ENCODE measurements at places on chromosomes 7 and 10.
A peak's percentile ranks its signal among the peaks of the same experiment; 100 is the strongest.

DNA sequence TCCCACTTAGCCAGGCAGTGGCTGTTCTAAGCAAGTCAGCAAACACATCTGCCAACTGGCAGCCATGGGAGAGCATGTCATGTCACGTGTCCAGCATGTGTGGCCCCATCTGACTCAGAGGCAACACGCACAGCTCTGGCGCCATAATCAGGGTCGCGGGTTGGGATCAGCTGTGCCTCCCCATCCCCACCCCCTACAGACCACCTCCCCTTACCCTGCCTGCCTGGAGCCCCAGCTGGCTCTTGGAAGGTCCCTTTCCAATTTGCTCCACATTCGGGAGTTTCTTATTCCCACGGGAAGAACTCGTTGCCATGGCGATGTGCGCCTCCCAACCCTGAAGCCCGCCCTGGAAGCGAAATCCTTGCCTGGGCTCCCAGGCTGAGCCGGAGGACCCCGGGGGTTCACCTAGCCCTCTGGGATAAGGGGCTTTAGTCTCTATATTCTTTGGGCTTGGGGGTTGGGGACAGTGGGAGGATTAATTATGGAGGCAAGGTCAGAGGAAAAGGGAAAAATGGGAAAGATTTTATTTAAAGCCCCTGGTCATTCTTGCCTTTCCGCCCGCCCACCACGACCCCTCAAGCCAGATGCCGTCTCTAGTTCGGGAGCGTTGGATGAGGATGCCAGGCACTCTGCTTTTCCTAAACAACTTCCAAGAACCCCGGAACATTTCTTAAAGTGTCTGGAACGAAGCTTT, 283.7 kb downstream of the ZEB1 start:
- DNase-seq = no peak

DNA sequence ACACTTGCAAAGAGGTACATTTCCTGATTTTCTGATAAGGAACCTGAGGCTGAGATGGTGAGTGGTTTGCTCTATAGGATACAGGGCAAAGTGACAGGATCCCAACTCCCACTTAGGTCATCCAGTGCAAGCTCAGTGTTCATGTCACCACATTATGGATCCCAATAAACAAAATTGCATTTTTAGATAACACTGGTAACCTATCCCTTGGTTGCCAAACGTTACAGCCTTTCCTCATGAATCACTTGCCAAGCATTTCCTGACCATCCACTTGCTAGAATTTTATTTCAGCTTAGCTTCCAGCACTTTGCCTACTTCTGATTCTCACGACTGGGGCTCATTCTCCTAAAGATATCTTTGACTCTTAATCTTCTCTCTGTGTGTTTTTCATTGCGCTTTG, 131.4 kb upstream of the ODAD2 start:
- no peak for DNase-seq

DNA sequence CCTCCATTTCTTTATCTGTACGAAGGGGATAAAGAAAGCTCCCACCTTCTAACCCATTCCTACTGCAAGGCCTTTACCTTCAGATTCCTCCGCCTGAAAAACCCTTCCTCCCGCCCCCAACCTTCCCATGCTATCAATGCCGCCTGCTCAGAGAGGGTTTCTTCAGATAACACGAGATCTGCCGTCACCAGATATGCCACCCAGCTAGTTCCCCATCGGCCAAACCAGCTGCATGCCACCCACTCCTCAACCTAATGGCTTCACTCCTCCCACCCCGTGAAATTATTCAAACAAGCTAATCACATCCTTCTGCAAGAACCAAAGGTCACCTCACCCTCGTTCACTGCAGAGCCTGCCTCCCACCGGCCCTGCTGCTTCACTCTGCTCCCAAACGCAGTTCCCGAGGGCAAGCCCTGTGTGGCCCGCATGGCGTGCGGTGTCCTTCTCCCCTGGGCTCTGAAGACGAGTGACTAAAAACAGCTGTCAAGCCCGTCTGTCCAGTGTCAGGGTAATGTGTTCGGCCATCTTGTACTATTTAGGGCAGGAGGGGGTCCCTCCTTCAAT, 46.8 kb upstream of the TMEM213 start:
- DNase-seq = no peak

DNA sequence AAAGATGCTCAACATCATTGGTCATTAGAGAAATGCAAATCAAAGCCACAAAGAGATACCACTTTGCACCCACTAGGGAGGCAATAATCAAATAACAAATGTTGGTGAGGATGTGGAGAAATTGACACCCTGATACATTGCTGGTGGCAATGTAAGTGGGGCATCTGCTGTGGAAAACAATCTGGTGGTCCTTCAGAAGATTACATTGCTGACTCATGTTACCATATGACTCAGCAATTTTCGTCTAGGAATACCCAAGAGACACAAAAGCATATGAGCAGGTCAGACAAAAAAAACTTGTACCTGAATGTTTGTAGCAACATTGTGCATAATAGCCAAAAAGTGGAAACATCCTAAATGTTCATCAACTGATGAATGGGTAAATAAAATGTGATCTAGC, 4.9 kb upstream of the CLDN3 start:
- DNase-seq = no peak

GRCh38 chr10:5354068-5354467, 10.7 kb upstream of the UCN3 start:
- DNase-seq = no peak

DNA sequence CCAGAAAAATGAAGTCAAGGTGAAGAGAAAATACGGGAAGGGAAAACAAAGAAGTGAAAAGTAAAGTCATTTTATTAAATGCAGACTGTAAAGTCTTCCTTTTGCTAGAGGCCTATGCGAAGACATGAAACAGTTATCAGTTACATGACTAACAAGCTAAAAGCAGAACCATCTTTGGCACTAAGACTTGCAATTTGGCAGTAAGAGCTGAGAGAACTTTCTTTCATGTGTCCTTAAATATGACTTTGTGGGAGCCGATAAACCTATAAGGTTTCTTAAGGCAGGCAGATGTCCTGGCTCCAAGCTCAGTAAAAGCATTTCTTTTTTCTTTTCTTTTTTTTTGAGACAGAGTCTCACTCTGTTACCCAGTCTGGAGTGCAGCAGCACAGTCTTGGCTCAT, 10.4 kb downstream of the ANLN start:
- no peak for DNase-seq

DNA sequence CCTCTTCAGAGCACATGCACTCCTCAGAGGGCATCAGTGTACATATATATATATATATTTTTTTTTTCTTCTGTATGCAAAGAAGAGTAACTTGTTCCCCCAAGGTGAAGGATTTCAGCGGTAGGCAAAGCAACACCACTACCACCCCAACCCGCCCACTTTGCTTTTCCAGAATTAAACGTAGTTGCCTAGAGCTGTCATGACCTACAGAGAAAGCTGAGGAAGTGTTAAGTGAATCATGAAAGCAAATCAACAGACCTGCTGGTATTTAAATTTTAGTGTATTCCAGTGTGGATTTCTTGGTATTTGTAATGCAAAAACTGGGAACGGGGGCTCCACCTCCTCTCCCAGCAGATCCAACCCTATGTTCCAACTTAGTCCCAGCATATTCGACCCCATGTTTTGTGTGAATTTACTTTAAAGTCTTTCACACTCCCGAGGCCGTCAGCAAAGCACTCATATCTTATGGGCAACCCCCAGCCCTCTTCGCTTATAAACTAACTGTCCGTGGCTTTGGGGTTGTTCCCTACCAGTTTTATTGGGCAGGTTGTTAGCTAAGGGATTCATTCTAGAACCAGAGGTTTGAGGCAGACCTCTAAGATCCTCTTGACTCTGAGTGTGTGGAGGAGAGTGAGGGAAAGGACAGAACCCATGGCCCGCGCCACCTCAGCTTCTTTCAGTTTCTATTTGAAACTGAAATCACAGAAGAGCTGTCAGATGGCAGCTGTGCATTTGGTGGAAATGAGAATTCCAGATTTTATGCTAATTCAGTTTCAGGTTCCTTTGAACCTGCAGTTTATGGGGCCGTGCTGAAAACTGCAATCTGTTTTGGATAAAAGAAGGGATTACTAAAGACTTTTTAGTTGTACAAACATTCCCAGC, 450.2 kb upstream of the GALNT17 start:
- peak; percentile 65 for DNase-seq

- DNase-seq = no peak
These were observed at the start of gene SYNPO2L for GRCh38 chr10:73655990-73656298. Gene SYNPO2L, minus strand, starts transcription at chr10:73656029. Its CDS starts 107 bp downstream, at chr10:73655922.

- no peak for DNase-seq
These were observed 151.7 kb downstream of the GRK5 start for GRCh38 chr10:119359025-119359424.

DNA sequence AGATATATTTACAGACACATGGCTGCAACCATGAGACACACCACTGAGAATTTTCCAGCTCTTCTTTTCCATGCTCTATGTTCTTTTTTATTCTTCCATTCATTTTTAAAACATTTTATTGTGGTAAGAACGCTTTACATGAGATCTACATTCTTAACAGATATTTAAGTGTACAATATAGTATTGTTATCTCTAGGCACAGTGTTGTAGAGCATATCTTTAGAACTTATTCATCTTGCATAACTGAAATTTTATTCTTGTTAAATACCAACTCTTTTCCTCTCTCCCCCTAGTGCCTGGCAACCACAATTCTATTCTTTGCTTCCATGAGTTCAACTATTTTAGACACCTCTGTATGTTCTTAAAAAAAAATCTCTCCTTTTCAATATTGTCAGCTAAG, 67.1 kb upstream of the HABP2 start:
- DNase-seq = no peak

Measured in activated CD8-positive, alpha-beta memory T cell treated with anti-CD3 and anti-CD28 coated beads, Interleukin-2, amount 10 ng/mL, durations not matched to agents 7 days and 5 days (primary cell).